ENCODE measurements at places on chromosomes 5 and 9.
A peak's percentile ranks its signal among the peaks of the same experiment; 100 is the strongest.

- DNase-seq: peak; percentile 69
Measured at GRCh38 chr9:35051069-35051967, 21.1 kb downstream of the VCP start.

GRCh38 chr9:137406876-137407589, 15.9 kb downstream of the EXD3 start:
- peak; percentile 71 for DNase-seq

DNA sequence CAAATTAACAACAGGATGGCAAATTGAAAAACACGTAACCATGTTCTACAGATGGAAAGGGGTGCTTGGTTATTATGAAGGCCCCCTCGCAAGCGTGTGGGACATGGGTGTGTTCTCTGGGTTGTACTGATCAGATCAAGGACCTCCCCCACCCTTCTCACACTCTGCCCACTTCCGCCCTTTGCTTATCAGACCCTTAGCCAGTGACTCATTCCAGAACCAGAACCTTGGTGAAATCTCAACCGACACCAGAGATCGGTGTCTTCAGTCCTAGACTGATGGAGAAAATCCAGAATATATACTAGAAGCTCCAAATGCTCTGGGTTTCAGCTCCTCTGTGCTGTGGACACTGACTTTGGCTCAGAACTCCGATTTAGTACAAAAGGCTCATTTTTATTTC, 64.9 kb downstream of the PTTG1 start:
- peak; percentile 92 for DNase-seq

DNA sequence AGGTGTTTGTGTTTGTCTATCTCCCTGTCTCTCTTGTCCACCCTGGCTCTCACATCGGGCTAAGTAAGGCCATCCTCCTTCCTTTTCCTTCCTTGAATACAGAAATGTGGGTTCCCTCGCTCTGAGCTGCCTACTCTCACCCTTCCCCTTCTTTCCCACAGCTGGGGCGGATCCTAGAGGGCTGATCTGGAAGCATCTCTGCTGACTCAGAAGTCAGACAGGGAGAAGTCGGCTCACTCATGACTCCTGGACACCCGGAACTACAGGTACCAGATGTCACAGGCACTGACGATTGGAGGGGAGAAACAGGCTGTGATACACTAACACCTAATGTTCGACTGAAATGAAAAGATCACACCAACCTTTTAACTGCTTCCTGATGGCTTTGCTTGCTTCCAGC, 41.3 kb downstream of the PTPN3 start:
- DNase-seq: no peak

GRCh38 chr5:116418774-116419173, 155.8 kb downstream of the SEMA6A start:
- no peak for DNase-seq

- peak; percentile 27 for DNase-seq
Measured at GRCh38 chr9:129275626-129276247, 97.7 kb upstream of the IER5L start.

DNA sequence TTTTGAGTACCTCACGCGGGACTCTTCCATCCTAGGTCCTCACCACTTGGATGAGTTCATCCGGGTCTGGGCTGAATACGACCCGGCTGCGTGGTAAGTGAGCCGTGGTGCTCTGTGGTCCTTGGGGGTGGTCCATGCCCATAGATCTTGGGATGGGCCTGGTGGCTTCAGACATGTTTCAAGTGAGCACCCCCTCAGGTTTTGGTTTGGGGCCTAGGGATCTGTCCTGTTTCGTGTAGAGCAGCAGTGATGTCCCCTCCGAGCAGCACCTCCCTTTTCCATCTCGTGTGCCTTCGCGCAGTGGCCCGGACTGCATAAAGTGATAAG, 218.9 kb downstream of the CACNA1B start:
- peak; percentile 36 for DNase-seq

DNA sequence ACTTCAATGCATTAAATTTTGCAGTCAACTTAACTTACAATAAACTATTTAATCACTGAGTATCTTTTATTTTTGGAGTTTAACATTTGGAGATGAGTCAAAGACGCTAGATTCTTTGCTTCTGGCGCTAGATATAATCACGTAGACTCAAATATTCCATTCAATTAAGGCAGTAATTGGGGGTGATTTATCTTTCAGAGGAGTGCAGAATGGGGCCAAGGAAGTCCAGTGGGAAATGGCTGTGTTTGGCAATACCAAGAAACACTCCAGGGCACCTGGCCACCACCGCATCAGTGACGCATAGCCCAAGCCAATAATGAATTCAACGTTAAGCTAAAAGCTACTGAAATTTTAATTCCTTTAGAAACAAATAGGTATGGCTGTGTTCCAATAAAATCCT, 81.2 kb downstream of the PHAX start:
- DNase-seq: no peak

GRCh38 chr5:56028708-56029107, 33.9 kb upstream of the IL6ST start:
- DNase-seq: no peak

DNA sequence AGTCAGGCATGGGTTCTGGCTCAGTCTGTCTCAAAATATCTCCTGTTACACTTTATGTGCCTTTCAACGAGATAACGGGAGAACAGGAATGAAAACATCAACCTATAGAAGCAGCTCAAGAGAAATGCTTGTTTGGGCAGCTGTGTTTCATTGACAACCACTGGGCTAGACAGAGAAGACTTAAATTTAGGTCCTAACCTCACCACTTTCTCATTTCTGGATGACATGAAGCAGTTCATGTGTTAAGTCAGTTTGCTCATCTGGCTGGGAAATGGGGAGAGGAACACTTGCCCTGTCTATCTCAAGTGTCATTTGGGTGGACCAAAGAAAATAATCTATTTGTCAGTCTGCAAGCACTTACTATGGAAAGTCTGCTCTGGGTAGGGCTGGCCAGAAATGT, 66.7 kb upstream of the PCA3 start:
- no peak for DNase-seq

GRCh38 chr5:94025788-94026473, 284.5 kb upstream of the POU5F2 start:
- DNase-seq: no peak

Measured in activated CD8-positive, alpha-beta memory T cell treated with anti-CD3 and anti-CD28 coated beads, Interleukin-2, amount 10 ng/mL, durations not matched to agents 7 days and 5 days (primary cell).